Stimulated activated CD8-positive, alpha-beta memory T cell treated with anti-CD3 and anti-CD28 coated beads, Interleukin-7, amount 100 ng/mL, for 1 hour (primary cell): ENCODE measurements at places on chromosomes 3 and 15.

GRCh38 chr3:170256597-170256996 lies 34.4 kb downstream of the PRKCI start:
- DNase-seq: no peak

- DNase-seq: no peak
Measured at GRCh38 chr3:38690185-38690584, 40.7 kb upstream of the SCN5A start.

DNA sequence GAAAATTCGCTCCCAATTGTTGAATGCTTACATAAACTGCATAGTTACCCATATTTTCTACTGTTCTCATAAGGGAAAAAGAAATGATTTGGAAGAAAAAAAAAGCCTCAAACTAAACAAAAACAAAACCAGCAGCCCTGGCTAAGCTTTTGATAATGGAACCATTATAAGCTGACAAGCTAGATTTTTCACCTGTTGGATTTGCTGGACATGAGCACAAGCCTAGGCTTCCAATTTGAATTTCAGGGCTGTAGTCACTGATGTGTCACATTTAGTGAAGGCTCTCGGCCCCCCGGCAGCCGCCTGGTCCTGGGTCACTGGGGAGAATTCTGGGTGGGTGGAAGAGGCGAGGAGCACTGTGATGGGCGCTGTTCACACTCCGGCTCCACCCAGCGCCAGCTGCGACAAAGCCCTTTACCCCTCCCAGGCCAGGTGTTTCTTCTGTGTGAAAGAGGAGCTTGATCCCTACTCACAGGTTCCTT lies 4.6 kb downstream of the FBXL22 start:
- no peak for DNase-seq

- DNase-seq: no peak
Measured at GRCh38 chr3:63069806-63070475, 194.7 kb upstream of the CADPS start.

GRCh38 chr3:55963601-55964000 lies 476.5 kb upstream of the WNT5A start:
- no peak for DNase-seq

GRCh38 chr3:18649666-18650363 lies 224.7 kb upstream of the SATB1 start:
- no peak for DNase-seq

- no peak for DNase-seq
Measured at GRCh38 chr15:87032295-87032694, 952.6 kb downstream of the AGBL1 start.
